Subcutaneous adipose tissue (tissue), 4 donors: ENCODE measurements at places on chromosomes 7 and 10. TPM values are rescaled to one million over a fixed set of nuclear protein-coding genes. Genes with fewer than 3 reads are reported as not detected.

AGR3 gene
- total RNA-seq, result not detected

OR2A7 gene
- 2.9 TPM for total RNA-seq

CUL1 gene
- total RNA-seq, result 59.5 TPM

TMEM229A gene
- total RNA-seq, result not detected

TSPAN15 gene
- 140 TPM for total RNA-seq

EBLN1 gene
- total RNA-seq, result not detected

IFIT2 gene
- total RNA-seq, result 2.3 TPM

ZNF736 gene
- 14.3 TPM for total RNA-seq

RALA gene
- total RNA-seq, result 29.9 TPM

AGAP3 gene
- 86.7 TPM for total RNA-seq

CUZD1 gene
- total RNA-seq, result 0.49 TPM

TMEM225B gene
- 1.1 TPM for total RNA-seq

DNAAF5 gene
- total RNA-seq, result 11.2 TPM
